ENCODE measurements at places on chromosomes 5 and 9.

DNA sequence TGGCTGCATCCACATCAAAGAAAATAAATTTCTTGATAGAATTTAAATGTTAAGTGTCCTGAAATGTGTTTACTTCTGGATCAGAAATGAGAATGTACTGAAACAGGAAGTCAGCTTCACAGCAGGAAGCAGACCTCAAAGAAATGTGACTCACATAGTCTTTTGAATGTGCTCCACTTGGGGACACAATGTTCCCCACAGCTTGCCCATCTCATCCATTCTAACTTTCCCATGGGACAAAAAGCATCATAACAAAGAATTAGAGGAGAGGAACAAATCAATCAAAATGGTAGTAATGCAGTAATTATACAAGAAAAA, 85.7 kb downstream of the GRAMD2B start:
- DNase-seq = no peak

DNA sequence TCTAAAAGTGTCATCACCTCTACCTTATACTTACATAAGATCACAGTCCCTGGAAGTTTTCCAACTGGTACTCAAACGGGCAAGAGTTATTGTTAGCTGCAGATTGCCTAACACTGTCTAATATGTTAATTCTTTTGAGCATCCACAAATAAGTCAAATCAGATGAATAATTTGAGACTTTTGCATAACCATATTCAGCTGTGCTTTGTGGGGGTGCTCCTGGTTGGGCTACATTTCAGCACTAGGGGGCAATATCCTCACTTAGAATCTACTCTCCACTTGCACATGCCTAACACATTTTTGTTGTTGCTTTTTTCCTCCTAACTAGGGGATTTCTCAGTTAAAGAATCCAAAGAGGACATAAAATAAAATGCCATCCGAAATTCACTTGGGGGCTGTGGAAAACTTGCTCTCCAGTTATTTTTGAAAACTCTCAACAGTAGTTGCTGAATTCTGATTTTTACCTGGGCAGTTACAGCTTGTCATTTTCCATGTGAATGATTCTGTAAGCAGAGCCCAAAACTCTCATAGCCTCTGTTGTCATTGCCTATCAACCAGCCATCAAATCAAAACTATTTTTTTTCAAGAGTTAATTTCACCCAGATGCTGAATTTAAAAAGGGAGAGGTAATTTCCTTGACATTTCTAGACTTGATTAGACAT, 71.5 kb downstream of the TRIM36 start:
- peak; percentile 39 for DNase-seq

DNA sequence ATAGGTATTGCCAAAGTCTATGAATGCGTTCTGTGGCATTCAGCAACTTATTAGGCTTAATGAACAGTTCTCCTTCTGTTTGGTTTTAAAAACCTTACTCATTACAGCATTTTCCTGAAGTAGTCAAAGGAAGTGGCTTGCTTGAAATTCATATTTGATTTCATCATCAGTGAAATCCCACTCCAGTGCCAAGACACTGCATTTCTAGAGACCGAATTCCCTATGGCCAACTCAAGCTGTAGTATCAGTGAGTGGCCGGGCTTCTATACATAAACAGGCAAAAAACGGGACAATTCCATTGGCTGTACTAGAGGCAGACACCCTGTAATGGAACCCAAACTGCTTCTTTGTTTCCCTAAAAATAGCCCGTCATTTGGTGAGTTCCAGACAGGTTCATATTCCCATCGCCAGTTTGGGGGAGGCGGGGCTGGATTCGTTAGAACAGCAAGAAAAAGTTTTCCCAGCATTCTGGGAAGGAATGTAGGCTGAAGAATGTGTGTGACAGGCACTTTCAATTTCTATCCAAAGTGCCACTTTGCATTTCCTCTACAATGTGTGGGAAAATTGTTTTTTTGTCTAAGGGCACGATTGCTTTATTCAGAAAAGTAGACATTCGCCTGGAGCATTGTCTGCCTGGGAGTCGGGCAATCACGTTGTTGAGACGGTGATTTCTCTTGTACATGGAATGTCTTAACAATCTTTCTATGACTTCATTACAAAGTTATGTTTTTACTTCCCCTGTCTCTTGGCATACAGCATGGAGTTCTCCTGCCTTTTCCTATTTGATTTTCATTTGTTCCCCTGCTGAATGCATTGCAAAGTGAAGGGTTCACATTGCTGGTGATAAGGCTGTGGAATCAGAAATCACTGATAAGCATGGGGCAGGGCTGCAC, 141.8 kb upstream of the MAST4 start:
- no peak for DNase-seq

DNA sequence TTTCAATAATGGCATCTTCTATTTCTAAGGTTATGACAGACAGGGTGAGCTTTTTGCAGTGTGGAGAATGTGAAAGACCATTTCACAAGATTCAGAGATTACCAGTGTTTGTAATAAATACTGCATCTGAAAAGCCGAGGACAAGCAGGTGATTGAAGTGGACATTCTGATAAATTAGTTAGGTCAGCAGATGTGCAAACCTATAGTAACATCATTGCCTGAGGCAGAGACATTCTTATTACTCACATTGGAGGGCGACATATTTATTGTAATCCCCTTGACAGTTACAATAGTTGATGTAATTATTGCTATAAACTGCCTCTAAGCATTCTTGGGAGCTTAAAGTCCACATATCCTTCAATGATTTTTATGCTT, 3.3 kb downstream of the RASGRF2 start:
- no peak for DNase-seq

- DNase-seq = no peak
Measured at GRCh38 chr9:117927354-117927753, 223.2 kb downstream of the TLR4 start.

DNA sequence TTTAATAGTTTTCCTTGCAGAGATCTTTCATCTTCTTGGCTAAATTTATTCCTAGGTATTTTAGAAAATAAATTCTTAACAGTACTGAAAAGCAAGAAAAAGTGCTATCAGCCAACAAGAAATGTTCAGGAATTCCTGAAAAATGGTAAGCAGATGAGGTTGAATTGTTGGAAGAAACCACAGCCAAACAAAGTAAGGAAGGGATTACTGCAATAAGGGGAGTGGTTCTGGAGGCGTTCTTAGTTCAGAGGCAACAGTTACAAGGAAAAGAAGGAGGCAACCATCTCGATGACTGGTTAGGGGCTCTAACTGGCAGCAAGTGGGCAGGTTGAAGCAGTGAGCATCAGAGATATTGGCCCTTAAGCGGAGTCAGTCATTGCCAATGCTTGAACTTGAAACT, 12.8 kb upstream of the OR13J1 start:
- DNase-seq = no peak

DNA sequence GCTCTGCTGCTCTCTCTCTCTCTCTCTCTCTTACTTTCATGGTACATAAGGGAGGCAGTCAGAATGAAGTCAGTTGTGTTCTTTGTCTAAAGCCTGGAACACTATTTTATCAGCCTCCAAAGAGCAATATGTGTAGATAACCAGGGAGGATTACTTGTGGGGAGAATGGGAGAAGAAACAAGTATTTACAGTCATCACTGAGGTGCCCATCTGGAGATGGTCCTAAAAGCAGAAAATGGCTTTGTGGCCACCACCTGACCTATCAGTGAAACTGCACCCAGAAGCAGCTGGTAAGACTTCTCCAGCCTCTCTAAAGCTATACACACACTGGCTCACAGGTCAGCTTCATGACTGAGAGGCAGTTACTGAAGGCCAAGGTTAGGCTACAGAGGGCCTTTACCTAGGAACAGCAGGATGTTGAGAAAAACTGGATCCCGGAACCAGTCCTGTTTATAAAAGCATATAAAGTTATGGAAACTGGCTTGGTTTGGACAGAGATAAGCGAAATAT, 75.1 kb downstream of the MRPS27 start:
- DNase-seq = peak; percentile 84

DNA sequence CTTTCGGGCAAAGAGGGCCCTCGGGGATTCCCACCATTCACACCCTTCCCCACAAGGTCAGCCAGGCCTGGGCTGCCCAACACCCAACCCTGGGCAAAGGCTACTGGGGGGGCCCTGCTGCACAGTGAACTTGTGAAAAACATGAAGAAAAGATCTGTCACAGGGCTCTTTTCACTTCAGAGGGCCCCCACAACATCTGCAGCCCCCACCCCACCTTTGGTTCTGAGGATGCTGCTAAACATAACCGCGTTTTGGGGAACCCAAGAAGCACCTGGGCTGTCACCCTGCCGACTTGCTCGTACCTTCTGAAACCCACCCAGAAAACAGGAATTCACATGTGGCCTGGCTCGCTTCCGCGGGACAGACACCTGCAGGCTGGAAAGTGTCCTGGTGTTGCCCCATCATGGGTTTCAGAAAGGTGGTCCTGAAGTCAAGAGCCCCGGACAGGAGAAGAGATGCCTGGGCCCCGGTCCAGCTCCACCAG, 29.3 kb downstream of the B4GALT1 start:
- DNase-seq = no peak

GRCh38 chr9:2493529-2493928, 128.1 kb upstream of the VLDLR start:
- no peak for DNase-seq

DNA sequence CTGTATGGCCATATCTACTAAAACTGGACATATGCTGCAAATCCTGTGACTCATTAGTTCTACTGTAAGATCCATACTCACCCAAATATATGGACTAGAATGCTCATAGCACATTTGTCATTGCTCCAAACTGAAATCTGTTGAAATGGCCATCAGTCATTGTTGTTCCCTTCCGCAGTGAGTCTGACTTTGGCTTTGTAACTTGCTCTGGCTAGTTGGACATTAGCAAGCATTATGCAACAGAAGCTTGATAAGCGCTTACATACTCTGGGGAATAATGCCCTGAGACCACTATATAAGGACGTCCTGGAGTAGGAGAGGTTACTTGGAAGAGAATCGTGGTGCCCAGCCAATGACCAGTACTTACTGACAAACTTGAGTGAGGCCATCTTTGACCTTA, 9.0 kb downstream of the KIAA1958 start:
- no peak for DNase-seq

DNA sequence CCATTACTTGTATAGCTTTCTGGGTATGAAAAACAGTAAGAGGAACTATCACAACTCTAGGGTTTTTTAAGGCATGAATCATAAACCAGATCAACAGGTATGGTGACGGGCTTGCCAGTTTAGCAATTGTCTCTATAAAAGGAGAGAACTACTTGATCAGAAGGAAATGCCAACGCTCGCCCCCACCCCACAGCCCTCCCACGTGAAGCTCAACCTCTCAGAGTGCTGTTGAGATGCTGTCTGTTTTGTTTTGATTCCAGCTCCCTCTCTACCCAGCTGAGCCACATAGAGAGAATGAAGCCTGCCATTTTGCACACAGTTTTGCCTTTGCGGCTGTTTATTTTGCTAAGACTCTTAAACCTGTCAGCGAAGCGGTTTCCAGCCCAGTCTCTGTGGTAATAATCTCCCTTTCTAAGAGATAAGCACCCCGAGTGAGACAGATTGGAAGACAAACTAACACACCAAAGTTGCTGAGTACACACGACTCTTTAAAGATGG, 257.9 kb upstream of the ANKRD55 start:
- DNase-seq = no peak

DNA sequence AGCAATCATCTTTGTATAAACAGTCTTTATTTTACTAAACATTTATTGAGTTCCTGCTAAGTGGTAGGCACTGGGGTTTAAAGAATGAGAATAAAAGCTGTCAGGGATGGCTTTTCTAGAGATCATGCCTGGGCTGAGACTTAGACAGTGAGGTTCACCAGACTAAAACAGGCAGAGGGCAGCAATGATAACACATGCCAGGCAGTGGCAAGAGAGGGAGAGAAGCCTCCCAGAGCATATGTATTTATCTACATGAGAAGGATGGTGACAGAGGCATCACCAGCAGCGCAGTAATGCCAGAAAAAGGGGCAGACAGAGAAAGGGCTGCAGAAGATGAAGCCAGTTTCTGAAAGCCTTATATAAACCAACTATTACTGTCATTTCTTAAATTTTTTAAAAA, 121.0 kb upstream of the CCDC180 start:
- DNase-seq = no peak

DNA sequence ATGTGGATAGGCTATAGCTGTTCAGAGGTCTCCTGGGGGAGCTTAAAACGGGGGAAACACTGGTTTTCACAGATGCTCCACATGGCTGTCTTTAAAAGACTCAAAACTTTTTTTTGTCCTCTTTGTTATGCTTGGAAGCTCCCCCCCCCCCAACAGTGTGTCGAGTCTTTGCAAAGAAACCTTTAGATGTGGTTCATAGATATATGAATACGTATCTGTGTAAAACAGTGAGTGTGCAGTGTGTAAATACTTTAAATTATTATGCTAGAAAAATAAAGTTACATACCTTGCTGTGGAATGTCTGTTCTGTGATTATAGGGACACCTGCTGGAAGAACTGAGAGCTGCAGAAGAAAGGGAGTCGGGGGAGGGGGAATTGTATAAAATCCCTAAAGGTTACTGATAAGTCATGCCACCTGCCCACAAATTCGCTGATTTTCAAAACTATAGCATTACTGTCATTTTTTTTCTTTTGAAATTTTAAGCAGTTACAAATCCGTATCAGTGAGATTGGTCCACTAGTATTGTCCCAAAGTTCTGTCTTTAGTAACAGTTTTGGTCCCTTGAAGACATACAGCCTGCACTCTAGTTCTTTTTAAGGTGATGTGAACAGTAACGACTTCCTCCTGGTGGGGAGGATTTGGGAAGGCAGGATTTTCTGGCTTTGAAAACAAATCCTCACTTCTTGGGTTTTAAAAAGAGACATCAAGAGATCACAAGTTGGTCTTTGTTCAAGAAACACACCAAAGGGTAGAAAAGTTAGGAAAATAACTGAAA, 22.9 kb downstream of the RGMB start:
- DNase-seq = peak; percentile 32

DNA sequence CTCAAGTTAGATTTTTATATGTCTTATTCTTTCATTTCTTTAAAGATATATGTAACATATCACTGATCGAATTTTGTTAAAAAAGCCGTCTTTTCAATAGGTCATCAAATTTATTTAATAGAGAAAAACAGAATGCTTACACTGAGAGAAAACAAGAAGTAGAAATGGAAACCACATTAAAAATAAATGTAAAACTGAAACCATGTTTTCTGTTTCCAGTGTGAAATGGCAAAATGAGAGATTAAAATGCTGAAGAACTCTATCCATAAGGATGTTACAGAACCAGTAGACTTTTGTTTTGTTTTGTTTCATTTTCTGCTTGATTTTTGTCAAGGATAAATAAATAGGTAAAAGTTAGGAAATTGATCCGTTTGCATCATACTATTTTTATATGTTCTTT, 210.1 kb downstream of the PRDM9 start:
- DNase-seq = no peak

DNA sequence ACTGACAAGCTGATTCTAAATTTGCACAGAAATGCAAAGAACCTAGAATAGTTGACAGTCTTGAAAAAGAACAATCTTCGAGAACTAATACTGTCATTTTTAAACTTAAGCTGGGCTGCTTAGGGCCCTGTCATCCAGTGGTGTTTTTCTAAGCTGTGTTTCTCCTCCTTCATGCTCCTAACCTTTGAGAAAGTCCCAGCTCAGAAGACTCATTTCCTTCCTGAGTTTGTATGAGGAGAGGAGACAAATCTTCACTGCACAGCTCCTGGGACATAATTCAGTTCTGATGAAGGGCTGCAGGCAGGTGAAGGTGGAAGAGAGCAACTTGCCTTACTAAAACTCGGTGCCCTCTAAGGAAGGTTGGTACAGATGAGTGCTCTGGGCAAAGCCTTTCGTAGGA, 109.5 kb upstream of the ANKRD55 start:
- no peak for DNase-seq
